Activated T-cell treated with anti-CD3 and anti-CD28 coated beads, Interleukin-2, amount 50 U/mL, for 4 hours (primary cell): ENCODE measurements at places on chromosomes 7 and 10. TPM values are rescaled to one million over a fixed set of nuclear protein-coding genes. Genes with fewer than 3 reads are reported as not detected.

The LLCFC1 gene
- total RNA-seq: not detected

The AHR gene
- 60.0 TPM for total RNA-seq

The TEX36 gene
- total RNA-seq: not detected

DNA sequence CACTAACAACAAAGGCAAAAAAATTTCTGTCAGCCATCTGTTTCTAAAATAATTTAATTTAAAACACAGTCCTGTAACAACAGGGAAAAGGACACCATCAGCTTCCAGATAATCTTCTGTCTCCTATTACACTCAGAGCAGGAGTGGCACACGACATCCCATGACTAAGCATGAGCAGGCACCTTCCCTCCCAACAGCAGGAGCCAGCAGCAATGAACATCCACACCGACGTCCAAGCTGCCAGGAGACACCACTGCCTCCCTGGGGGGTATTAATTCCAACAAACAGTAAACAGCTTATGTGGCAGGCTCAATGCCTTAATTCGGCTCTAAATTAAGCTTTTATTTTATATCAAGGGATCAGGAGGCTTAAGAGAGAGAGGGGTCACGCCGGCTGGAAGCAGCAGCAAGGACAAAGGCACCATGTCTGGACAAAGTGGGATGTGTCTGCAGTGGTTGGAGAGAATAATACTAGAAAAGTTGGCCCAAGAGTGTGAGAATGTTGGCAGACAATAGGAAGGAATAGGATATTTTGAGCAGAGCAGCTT lies 45.7 kb downstream of the KIAA1549 start:
- no peak for DNase-seq

GRCh38 chr7:25802473-25802872 lies 349.5 kb upstream of the NFE2L3 start:
- DNase-seq: no peak

GRCh38 chr7:95687759-95688343 lies 84.5 kb upstream of the DYNC1I1 start:
- DNase-seq: no peak

GRCh38 chr7:353746-354325 lies 63.9 kb downstream of the FOXL3 start:
- DNase-seq: no peak

GRCh38 chr7:74412603-74413002 lies 41.1 kb upstream of the GTF2IRD1 start:
- DNase-seq: no peak

GRCh38 chr7:135185471-135186260 lies 15.2 kb upstream of the CYREN start:
- no peak for DNase-seq

GRCh38 chr7:16509829-16510228 lies 16.8 kb upstream of the LRRC72 start:
- no peak for DNase-seq

GRCh38 chr7:36657036-36657660 lies 67.1 kb downstream of the AOAH start:
- no peak for DNase-seq

GRCh38 chr10:49633327-49634068 lies 19.7 kb downstream of the CHAT start:
- DNase-seq: no peak

GRCh38 chr7:90625562-90625961 lies 29.4 kb downstream of the CDK14 start:
- no peak for DNase-seq

- no peak for DNase-seq
Measured at GRCh38 chr10:117500456-117500855, 42.1 kb upstream of the EMX2 start.

- no peak for DNase-seq
Measured at GRCh38 chr7:141242568-141242967, 168.7 kb downstream of the TMEM178B start.

DNA sequence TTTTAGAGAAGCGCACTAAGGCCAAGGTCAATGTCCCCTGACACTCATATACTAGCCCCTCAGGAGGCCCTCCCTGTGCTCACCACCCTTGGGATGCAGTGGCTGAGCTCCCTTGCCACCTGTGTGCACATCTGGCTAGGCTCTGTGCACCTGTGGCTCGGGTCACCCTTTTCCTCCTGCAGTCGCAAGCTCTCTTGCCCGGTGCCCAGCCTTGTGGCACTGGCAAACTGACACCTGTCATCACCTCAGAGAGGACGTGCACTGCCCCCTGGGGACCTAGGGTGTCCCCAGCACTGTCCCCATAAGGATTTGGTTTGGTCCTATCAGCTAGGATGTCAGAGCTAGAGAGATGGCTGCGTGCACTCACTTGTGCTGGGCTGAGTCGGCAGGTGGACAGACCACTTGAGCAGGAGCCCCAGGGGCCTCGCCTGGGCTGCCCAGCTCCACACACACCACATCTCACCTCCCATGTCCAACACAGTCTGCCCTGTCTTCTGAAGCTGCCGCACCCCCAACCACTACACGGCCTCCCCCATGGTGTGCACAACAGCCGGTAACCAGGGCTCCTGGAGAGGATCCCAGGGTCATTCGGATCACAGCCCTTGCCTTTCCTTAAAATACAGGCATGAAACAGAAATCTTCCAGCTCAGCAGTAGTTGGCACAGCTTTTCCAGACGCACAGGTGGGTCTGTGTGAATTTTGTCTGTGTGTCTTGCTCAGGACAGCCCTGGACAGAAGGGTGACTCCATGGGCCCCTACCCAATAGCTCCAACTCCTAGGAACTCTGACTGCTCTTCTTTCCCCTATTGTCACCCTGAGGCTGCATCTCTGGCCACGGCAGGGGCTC lies 111.0 kb downstream of the GRID1 start:
- DNase-seq: no peak

DNA sequence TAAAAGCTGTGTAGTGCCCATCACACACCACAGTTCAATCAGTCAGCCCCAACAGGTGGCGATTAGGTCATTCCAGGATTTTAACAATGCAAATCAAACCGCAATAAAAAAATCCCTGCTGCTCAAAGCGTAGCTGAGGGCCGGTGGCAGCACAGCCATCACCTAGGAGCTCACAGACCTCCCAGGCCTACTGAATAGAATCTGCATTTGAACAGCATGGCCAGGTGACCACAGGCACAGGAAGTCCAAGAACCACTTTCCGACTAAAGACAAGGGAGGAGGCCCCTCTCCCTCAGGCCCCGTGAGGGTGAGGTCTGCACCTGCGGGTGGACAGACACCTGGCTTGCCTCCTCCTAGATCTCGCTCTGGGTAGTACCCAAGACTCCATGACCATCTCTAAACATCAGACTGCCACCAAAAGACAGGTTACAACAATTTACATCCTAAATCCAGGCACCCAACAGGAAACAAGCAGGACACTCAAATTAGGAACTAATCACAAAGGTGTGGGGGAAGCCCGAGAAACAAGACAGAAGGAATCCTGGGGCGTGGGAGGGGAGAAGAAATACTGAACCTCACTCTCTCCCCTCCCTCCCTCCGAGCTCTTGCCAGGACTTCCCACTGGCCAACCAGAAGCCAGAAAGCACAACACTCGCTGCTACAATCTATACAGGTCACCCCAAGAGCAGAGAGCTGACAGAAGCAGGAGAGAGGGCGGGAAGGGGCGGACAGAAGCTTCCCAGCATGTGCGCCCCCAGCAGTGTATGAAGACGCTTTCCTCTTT lies 19.2 kb downstream of the GNA12 start:
- DNase-seq: no peak
